ENCODE measurements at places on chromosomes 6 and 20. TPM values are rescaled to one million over a fixed set of nuclear protein-coding genes. Genes with fewer than 3 reads are reported as not detected.

The RHAG gene
- total RNA-seq, result 0.22 TPM

The TMC2 gene
- not detected for total RNA-seq

The FRS3 gene
- 4.7 TPM for total RNA-seq

The SLC12A5 gene
- not detected for total RNA-seq

The INSM1 gene
- 12.1 TPM for total RNA-seq

The MAFB gene
- 0.13 TPM for total RNA-seq

The PRPH2 gene
- total RNA-seq, result not detected

All from activated T-cell treated with anti-CD3 and anti-CD28 coated beads, Interleukin-2, amount 50 U/mL, for 4 hours (primary cell).